Stimulated activated CD4-positive, alpha-beta T cell treated with anti-CD3 and anti-CD28 coated beads, Interleukin-2, amount 100 ng/mL, for 48 hours (primary cell): ENCODE measurements at places on chromosomes 13 and 19.

GRCh38 chr19:2507109-2507508 is 31.2 kb downstream of the GADD45B start:
- no peak for DNase-seq

DNA sequence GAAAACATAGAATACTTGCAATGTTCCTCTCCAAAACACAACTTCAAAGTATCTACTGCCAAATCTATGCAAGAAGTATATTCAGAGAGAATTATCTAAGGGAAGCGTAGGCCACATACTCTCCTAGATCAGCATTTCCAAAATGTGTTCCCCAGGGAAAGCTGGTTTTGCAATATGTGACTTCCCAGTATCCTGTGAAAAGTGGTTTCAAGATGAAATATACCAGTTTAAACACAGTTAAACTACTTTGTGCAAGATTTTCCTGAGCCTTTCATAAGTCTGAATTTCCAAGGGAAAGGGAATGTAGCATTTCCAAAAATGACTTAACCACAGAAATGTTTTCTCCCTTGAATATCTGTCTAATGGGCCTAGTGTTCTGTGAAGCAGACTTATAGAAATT is 7.6 kb downstream of the STARD13 start:
- no peak for DNase-seq

- DNase-seq, result no peak
Measured at GRCh38 chr19:36150586-36150985, 1.7 kb downstream of the COX7A1 start.

GRCh38 chr13:39976481-39976880 is 321.0 kb downstream of the COG6 start:
- DNase-seq, result no peak

- DNase-seq, result no peak
Measured at GRCh38 chr13:107580741-107581412, 634.5 kb downstream of the LIG4 start.

GRCh38 chr13:109782823-109783431 is 3.5 kb downstream of the IRS2 start:
- DNase-seq, result no peak

DNA sequence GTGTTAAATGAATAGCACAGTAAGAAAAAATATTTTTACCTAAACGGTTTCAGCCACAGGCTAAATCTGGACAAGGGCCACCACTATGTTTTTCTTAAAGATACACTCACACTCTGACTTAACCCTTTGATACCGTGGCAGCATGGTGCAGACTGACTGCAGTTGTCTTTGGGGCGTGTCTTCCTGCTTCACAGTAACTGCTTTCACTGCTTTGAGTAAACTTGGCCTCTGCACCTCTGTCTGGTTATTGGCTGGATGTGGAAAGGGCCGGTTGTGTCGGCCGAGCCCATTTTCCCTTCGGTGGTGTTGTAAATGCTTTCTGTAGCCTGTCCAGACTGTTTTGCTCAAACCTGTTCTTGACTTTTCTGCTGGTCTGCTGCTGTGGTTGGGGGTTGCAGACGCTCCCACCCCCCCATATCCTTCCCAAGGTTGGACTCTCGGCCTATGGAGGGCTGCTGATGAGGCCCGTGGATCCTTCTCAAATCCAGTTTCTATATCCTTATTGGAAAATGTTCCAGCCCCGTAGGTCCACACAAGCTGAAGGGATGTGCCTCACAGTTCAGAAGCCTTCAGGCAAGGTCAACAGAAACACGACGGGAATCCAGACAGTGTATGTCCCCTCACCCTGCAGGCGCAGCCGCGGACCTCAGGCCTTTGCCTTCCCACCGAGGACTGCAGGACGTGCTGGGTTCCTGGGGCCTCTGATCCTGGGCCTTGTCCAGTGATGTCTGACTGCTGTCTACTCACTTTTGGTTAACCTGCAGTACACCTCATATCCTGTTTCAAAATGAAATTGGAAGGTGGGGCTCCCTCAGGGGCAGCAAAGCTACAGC is 90.2 kb upstream of the RNF113B start:
- DNase-seq, result no peak

DNA sequence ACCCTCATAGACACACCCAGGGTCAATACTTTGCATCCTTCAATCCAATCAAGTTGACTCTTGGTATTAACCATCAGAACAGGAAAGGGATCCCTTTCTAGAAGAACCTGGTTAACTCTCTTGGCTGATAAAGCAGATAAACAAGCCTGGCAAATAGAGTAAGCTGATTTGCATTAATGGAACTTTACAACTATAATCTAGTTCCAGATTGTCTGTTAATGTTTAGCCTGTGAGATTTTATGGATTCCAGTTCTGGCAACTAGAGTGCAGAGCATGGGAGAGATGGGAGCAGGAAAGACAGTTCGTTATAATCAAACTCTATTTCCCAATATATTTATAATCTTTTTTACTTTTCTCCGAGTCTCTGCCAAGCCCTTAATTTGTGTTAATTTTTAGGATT is 272.6 kb upstream of the KLHL1 start:
- no peak for DNase-seq
